ENCODE measurements at places on chromosomes 4 and X.

GRCh38 chr4:149965206-149965605 lies 113.0 kb upstream of the DCLK2 start:
- no peak for DNase-seq

DNA sequence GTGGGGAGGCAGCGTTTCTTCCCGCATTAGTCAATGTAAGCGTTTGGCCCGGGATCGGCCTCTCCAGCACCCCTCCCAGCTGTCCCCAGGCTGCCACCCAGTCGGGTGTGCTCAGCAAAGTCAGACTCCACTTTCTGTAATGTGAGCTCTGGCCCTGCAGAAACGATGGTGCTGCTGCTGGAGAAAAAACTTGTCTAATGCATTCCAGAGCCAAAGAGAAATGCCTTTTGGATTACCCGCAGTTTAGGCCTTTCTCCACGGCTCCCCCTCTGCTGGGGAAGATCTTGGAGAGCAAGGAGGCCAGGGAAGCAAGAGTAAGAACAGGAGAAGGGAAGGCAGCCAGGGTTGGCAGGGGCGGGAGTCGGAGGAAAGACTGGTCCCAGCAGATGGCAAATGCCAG lies 55.2 kb downstream of the ELF4 start:
- no peak for DNase-seq

- DNase-seq: no peak
These were observed 114.8 kb downstream of the REELD1 start for GRCh38 chr4:146329050-146329716.

GRCh38 chr4:55554453-55555030 lies 7.8 kb upstream of the CLOCK start:
- DNase-seq: no peak

GRCh38 chrX:110363244-110363643 lies 4.6 kb downstream of the RTL9 start:
- no peak for DNase-seq

DNA sequence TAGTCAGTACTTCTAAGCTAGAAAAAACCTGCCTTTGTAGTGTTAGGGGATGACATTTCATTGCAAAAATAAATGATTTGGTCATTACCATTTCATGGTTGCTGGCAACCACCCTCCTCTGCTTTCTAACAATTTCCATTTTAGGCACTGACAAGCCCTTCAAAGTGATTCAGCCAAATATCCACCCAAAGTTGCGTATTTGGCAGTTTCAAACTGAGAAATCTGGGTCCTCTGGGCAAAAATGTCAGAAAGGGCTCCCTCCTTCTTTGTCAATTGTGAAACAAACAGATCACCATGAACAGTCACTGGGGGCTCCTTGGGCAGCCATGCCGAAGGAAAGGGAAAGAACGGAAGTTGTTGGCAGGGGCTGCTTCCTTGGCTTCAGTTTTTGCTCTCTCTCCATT lies 33.0 kb downstream of the PLAC1 start:
- DNase-seq: no peak

GRCh38 chr4:173056710-173057109 lies 111.9 kb upstream of the GALNT7 start:
- no peak for DNase-seq

- no peak for DNase-seq
These were observed 24.4 kb upstream of the MGST2 start for GRCh38 chr4:139641218-139641617.

- DNase-seq: peak; percentile 7
These were observed 209.3 kb downstream of the GPC3 start for GRCh38 chrX:133776072-133776471.

DNA sequence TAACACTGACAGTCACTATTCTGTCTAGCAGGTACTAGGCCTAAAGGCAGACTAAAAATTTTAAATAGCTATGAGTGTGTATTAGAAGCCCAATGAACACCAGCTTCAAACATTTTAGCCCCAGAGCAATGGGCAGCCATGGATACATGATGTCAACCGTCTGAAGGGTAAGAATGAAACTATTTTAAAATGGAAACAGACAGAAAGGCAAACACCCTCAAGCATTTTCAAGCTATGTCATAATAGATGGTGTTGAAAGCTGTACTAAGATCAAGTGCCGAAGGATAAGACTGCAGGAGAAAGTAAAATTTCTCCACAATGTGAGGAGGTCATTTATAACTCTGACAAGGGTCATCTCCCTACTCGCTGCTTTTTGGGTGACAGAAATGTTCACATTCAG lies 225.0 kb downstream of the COL25A1 start:
- no peak for DNase-seq

DNA sequence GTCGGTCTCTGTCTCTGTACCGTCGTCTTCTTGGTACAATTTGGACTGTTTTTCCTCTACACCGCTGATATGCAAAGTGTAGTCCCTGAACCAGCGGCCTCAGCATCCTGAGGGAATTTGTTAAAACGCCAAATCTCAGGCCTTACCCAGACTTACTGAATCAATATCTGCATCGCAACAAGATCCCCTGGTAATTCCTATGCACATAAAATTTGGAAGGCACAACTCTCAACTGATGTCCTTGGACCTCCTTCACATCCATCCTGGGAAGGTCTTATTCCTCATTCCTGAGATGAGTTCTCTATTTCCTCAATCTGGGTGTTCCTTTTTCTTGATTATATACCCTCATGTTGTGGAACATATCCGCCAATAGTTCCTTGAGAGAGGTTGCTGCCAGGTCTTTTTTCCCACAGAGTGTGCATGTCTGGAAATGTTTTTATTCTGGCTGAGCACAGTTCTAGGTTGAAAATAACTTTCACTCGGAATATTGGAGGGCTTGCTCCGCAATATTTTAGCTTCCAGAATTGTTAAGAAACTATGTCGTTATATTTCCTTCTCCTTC lies 738 bp upstream of the HPF1 start:
- DNase-seq: no peak

DNA sequence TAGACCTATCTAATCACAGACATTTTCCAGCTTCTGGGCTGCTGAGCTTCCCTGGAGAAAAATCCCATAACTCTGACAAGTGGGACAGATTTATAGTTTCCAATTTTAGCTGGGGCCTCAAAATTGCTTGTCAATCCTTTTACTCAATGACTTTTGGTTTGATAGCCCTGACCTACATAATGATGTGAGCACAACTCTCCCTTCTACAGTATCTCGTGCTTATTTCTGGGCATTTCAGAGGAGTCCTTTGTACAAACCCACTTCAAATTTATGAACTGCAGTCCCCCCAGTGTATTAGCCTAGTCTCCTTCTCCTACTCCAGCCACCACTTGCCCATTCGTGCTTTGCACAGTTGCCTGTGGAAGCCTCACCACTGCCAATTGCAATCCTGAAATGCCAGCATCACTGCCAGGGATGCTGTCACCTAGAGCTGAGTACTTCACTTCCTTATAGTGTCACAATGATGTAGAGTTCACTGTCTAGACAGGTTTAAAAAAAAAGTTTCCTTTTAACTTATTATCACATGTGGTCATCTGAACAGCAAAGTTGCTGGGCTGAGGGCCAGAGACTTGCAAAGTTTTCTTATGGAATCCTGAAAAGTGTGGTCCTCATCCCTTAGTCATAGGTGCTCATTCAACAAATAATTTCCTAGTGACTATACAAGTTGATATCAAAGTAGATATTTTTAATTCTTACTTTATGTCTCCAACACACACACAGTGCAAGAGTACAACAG lies 21.2 kb downstream of the TRAM1L1 start:
- DNase-seq: no peak

GRCh38 chrX:49960061-49960460 lies 37.7 kb downstream of the CLCN5 start:
- no peak for DNase-seq

DNA sequence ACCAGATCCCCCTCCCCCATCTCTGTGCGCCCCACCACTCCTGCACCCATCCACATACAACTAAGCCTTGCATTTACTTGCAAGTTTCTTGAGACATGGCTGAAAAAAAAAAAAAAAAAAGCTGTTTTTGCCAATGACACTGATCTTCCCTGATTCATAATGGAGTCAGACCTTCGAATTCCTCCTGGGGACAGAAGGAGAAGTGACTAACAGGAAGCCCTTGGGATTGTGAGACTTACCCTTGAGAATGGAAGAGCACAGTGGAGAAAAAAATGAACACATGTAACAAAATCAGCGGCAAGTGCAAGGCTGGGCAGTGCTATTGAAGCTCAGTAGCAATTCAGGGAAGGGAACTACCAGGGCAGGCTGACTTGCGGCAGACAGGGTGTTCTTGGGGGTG lies 288.4 kb downstream of the BCOR start:
- no peak for DNase-seq

DNA sequence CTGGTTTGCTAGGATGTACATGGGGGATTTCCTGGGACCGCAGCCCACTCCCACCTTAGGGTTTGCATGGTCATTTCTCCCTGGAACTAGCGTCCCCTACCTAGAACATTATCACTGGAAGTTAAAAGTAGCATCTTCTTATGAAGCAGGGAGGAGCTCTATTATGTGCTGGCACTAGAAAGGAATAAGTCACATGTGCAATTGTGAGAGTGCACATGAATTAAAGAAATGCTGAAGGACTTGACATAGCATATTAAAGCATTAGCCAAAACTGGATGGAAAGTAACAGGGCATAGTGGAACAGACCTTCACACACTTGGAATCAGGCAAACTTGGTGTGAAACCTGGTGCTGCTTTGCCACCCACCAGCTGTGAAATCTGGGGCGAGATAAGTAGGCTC lies 2.7 kb downstream of the EXOC1L start:
- no peak for DNase-seq

GRCh38 chrX:153456161-153456560 lies 10.3 kb upstream of the TREX2 start:
- no peak for DNase-seq
